ENCODE measurements at places on chromosomes 7 and 10. TPM values are rescaled to one million over a fixed set of nuclear protein-coding genes. Genes with fewer than 3 reads are reported as not detected.

MACROH2A2 gene
- 13.8 TPM for total RNA-seq

CHN2 gene
- under 0.01 TPM for total RNA-seq

HGF gene
- total RNA-seq, result 41.3 TPM

LRIT1 gene
- not detected for total RNA-seq

MKX gene
- total RNA-seq, result 15.3 TPM

HOXA3 gene
- total RNA-seq, result 4.0 TPM

DNA sequence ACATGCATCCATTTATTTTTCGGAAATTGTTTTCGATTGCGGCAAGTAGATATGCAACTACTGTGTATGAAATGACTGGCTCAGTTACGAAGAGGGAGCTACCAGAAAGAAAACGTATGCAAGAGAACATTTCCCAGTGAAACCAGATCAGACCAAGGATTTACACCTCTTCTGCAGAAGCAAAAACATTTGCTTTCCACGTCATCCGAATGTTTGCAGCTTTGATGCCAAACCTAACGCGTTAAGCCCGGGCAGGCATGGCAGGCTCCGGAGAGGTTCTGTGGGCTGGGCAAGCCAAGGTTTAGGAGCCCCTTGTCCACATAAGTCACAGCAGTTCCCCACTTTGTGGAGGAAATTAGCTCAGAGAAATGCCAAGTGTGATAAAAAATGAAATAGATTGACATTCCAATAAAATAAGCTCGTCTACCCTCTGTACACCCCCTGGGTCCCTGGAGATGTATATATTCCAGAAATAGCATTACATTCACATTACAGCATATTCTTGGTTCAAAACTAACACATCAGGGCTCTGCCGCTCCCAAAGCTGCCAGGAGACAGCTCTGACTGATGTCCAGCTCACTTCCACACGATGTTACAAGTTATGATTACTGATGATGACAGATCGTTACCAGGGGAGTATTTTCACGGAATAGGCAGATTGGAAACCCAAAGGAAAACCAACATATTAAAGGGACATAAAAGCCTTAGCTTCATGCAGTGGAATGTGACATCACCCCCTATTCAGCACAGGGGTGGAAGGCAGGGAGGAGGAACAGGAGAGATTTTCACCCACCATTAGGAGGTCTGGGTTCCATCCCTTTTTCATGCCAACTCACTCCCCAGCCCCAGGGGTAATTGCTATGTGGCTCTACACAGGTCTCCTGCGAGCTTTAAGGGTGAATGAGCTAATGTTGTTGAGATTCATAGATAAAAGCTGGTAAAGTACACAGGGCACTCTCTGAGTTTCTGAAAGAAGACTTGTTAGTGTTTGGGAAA, 81.5 kb downstream of the LYZL1 start:
- peak; percentile 77 for DNase-seq

DNA sequence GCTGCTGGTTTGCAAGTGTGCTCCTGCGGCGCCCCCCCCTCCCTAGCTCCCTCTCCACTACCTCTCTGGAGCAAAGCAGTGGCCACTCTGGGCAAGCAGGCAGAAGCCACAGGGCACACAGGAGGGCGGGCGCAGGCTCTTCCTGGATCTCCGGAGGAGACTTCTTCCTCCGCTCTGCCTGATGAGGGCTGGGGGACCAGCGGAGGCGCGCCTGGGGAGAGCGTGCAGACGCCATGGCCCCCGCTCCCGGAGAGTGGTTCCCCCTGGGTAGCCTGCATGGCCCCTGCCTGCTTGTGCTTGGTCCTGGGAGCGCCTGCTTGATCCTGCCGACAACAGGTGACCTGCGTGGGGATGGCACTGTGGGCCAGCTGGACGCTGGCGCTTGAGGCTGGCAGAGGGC, 29.0 kb downstream of the ANKMY2 start:
- no peak for DNase-seq

DNA sequence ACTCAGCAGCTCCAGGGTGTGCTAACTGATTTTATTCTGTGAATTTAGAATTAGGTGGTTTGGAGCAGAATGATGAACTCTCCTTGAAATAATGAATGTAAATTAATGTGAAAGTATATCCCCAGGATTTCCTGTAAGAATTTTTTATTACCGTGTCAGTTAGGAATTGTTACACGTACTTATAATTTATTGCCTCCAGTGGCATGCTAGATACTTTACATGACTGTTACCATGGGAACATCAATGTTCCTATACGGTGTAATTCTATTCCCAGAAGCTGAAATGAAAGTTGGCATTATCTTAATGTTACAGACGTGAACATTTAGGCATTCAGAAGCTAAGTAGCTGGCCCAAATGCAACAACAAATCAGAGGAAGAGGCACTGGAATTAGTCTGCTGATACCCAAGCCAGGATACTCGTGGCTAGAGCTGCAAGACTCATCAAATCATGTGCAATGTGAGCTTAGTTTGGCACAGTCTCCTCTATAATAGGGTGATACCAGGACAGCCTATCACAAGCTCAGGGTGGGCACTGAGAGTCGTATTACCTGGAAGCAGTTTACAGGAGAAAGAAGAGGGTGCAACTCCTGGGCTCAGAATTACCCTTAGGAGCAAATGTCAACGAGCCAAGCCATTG, 30.0 kb upstream of the PRKAR2B start:
- no peak for DNase-seq

DNA sequence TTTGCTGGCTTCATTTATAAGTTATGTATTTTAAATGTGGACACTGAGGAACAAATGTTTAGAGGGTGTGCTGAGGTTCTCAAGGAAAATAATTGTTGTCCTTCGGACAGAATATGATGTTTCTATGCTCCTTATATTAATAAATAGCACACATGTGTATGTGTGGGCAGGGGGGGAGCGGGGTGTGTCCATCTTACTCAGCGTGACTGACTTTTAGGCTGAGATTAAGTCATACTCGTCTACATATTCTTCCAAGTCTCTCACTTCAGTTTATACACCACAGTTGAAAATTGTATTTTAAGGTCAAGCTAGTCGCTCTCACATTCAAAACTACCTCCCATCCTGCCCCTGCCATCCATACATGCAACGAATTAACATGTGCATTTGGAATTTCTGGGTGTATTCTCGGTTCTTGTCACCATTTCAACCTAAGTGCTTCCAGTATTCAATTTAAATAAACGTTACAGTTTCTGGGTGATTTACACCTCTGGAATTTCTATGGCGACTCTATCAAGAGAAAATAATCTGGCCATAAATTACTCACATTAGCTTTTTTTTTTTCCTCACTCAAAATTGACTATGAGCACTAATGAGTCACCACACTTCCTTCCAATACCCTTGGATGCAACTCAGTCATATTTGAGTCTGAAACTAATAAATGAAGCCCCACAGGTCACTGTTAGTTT, 3.3 kb downstream of the PCDH15 start:
- DNase-seq, result no peak

DNA sequence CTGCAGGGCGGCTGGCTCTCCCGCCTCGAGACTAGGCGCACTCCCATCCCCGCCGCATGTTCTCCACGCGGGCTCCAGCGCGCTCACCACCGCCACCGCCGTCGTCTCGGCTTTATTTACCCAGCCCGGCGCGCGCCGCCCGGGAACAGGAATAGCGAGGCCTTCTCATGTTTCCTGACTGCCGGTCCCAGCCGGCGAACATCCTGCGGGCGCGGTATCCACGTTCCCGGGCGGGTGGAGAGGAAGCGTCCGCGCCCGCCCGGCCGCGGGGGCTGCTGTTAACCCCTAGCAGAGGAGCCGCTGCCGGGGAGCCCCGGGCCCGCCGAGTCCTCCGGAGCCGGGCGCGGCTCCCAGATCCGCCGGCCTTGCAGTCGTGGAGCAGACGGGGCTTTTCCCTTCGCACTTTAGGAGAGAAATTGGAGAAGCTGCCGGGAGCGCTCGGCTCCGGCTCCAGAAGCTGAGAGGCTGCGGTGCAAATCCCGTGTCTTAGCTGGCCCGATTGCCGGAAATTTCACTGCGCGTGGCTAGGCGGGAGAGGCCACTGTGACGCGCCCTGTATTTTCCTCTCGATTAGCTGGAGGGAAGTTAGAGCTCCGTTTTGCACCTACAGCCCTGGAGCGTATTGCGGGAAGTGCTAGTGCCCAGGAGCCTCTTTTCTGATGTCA, at the start of gene MKX:
TSS of gene MKX (minus strand) at position 88 of the 665 bp plus-strand sequence. CDS start 2,404 bp downstream, outside the sequence.
- peak; percentile 77 for DNase-seq

DNA sequence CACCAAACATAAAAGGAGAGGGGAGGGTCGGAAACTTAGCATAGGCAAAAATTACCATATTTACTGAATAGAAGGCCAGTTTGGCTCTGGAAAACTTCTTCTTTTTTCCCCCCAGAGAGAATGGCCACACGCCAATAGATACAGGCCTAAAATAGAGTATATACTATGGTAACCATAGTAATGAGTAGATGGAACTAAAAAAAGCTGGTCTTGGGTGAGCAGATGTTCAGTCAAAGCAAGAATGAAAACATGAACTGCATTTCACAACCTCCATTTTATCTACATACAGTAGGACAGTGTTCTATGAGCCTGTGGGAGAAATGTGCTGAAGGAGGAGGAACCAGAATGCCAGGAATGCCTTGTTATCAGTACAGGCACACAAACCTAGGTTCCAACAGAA, 141.7 kb upstream of the SEMA3A start:
- DNase-seq, result no peak

GRCh38 chr10:122142641-122143237, 128.4 kb upstream of the BTBD16 start:
- peak; percentile 80 for DNase-seq

DNA sequence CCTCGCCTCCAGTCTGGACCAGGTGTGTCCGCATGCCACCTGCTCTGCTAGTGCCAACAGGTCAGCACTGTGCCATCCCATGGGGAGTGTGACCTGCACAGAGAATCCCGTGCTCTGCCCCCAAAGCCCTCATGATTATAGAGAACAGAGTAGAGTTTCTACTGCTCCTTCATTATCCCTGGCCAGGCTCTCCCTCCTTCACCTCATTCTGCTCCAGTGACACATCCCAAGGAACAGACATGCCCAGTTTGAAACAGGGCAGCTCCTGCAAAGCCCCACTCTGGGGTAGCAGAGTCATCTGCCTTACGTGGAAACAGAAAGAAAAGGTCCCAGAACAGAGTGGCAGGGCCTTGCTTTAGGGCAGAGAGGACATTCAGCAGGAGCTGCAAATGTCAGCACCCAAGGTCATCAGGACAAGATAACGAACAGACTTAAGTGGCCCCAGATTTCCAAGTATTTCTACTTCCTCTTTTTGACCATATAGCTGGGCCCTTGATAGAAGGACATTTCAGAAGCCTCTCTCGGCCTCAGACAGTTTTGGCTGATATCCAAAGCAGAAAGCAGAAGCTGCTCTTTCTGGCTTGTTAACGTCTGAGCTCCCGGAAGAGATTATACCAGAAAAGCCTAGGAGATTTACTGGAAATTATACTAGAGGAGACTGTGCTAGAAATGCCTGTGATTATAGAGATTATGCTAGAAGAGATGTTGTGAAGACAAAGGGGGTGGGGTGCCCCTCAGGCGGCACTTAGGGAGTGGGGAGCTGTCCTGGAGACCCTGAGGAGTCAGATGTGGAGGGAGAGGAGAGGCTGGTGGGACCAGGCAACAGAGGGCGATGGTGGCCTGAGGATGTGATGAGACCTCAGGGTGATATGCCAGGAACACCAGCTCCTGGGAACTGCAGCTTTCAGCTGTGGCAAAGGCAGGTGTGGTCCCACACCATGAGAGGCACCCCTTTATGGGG, 12.6 kb downstream of the TMEM176B start:
- no peak for DNase-seq

- DNase-seq, result peak; percentile 78
Observed at GRCh38 chr7:29102558-29103151, 43.7 kb downstream of the CPVL start.
